Muscle of leg (tissue), 16 donors: ENCODE measurements at places on chromosomes 4 and X. TPM values are rescaled to one million over a fixed set of nuclear protein-coding genes. Genes with fewer than 3 reads are reported as not detected.

GRCh38 chr4:161486461-161486860 lies 677.3 kb downstream of the FSTL5 start:
- no peaks in the 10 kb centered on the region for H3K36me3 ChIP-seq
- H3K4me1 ChIP-seq: no peaks in the 10 kb centered on the region
- no peak overlapping the region for H3K4me3 ChIP-seq
- no peaks in the 10 kb centered on the region for H3K27me3 ChIP-seq

DNA sequence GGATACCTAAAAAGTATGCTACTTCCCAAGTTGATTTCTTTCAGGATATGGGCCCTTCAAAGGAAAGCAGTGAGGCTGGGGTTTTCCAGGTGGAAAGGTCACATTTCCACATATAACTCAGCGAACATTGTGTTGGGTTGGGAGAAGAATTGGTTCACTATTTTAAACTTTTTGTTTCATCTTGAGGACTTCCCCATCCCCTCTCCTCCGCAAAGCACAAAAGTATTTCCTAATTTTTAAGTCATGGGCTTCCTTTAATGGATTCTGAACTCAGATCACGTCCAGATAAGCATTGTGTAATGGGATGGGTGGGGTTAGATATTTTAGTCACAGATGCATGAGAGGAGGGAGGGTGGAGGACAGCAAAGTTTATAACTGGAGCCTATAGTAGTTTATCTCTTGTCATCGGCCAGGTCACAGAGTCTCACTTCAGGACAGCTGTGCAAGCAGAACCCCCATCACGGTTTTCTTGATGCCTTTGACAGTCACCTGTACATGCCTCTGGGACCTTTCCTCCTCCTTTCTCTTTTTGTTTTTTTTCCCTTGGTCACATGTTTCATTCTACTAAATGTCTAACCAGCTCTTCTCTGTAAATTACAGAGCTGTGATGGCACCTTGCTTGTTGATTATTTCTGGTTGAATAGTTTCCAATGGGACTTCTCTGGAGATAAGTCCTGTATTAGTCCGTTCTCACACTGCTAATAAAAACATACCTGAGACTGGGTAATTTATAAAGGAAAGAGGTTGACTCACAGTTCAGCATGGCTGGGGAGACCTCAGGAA lies 115.4 kb downstream of the PTTG2 start:
- peaks cover 8% of the 10 kb centered on the region for H3K36me3 ChIP-seq
- H3K4me1 ChIP-seq: peaks cover 21% of the 10 kb centered on the region
- H3K27ac ChIP-seq: peak overlapping the region; percentile 76
- peak; percentile 77 for DNase-seq
- H3K27me3 ChIP-seq: no peaks in the 10 kb centered on the region

- H3K27me3 ChIP-seq: no peaks in the 10 kb centered on the region
- no peaks in the 10 kb centered on the region for H3K36me3 ChIP-seq
- H3K27ac ChIP-seq: no peak overlapping the region
- H3K4me1 ChIP-seq: no peaks in the 10 kb centered on the region
- no peak overlapping the region for H3K4me3 ChIP-seq
- no peak for DNase-seq
These were observed 37.2 kb upstream of the SCRG1 start for GRCh38 chr4:173436149-173436579.

DNA sequence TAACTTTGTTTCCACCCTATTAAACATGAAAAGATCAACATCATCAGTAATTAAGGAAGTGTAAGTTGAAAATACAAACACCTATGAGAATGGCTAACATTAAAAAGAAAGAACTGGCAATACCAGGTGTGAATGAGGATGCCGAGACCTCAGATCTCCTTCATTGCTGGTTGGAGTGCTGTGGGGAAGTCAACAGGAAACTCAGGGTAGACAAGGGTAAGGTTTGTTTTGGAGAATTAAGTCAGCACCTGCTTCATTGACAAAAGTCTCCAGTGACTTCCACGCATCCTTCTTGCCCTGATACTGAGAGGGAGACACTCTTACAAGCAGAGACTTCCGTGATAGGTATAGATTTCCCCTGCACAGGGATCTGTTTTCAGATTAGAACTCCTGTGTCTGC lies 106.1 kb downstream of the IRF2 start:
- H3K4me1 ChIP-seq: no peaks in the 10 kb centered on the region
- no peak overlapping the region for H3K27ac ChIP-seq
- no peaks in the 10 kb centered on the region for H3K36me3 ChIP-seq
- no peaks in the 10 kb centered on the region for H3K27me3 ChIP-seq
- no peak overlapping the region for H3K4me3 ChIP-seq

GRCh38 chrX:24426921-24427746 lies 38.0 kb upstream of the PDK3 start:
- no peak overlapping the region for H3K4me3 ChIP-seq
- H3K27me3 ChIP-seq: peaks cover 24% of the 10 kb centered on the region
- peaks cover 9% of the 10 kb centered on the region for H3K4me1 ChIP-seq

GRCh38 chr4:87041141-87041540 lies 106.3 kb downstream of the AFF1 start:
- DNase-seq: peak; percentile 53
- no peak overlapping the region for H3K27ac ChIP-seq
- H3K4me3 ChIP-seq: no peak overlapping the region
- H3K4me1 ChIP-seq: peaks cover 28% of the 10 kb centered on the region
- no peaks in the 10 kb centered on the region for H3K36me3 ChIP-seq
- no peaks in the 10 kb centered on the region for H3K27me3 ChIP-seq

The SLC7A11 gene
- 0.93 TPM for total RNA-seq

- H3K4me3 ChIP-seq: no peak overlapping the region
- DNase-seq: no peak
- H3K36me3 ChIP-seq: no peaks in the 10 kb centered on the region
- no peaks in the 10 kb centered on the region for H3K4me1 ChIP-seq
These were observed 7.3 kb upstream of the CUL4B start for GRCh38 chrX:120568035-120568434.

DNA sequence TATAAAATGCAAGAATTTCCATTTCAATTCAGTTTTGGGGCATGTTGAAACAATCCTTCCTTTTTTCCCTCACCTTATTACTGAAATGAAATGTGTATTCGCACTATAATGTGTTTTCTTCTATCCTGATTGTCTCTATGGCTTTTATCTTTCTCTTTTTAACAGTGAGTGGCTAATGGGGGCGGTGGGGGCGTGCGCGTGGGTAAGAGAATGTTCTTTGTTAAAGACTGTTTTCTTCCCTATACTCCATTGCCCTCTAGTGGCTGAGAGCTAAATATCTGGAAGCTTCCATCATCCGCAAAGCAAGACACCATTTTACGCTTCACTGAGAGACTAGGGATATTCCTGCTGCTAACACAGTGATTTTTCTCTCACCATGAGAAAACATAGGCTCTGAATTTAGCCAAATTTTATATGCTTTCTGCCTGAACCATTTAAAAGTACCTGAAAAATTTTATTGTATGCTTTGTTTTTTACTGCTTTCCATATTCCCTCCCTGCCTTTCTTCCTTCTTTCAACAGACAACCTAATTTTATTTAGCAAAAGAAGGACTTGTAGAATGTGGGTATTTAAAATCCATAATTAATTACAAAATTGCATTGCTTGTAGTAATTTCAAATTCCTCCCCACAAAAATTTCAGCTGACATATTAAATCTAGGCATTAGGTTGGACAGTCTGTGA lies 194.0 kb downstream of the GASK1B start:
- H3K27ac ChIP-seq: no peak overlapping the region
- no peaks in the 10 kb centered on the region for H3K36me3 ChIP-seq
- H3K4me3 ChIP-seq: no peak overlapping the region
- H3K27me3 ChIP-seq: no peaks in the 10 kb centered on the region

GRCh38 chrX:38018766-38019425 lies 12.5 kb downstream of the SYTL5 start:
- peaks cover 6% of the 10 kb centered on the region for H3K27me3 ChIP-seq
- no peaks in the 10 kb centered on the region for H3K4me1 ChIP-seq
- H3K36me3 ChIP-seq: no peaks in the 10 kb centered on the region
- H3K27ac ChIP-seq: no peak overlapping the region
- H3K4me3 ChIP-seq: no peak overlapping the region

The PCDH10 gene
- 0.31 TPM for total RNA-seq

DNA sequence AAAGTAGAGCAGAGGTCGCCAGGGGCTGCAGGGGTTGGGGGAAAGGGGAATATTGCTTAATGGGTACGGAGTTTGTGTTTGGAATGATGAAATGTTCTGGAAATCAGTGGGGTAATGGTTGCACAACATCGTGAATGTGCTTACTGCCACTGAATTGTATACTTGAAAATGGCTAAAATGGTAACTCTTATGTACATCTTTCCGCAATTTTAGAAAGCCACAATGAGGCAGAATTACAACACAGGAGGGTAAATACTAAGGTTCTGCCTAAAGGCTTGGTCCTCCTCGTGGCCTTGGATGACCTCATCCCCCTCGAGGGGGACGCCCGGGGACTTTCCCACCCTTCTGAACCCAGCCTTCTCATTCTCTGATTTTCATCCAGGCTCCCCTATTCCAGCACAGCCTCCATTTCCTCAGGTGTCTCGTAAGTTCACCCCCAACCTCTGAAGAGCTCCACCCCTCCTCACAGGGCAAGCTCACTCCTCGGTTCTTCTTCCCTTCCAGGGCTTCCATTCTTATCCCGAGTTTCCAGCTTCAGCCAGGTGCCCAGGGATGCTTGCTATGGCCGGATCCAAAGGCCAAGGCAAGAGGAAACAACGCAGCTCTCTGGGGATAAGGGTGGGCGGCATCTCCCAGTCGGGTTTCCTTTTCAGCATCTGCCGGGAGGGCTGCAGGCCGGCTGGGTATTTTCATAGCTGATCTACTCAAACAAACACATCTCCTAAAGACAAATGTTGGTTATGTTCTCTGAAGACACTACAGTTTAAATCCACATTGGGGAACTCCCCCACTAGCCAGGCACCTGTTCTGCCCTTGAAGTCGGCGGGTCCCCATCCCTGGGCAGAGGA lies 71.3 kb upstream of the ACSL1 start:
- no peak overlapping the region for H3K4me3 ChIP-seq
- H3K36me3 ChIP-seq: no peaks in the 10 kb centered on the region
- DNase-seq: no peak
- no peaks in the 10 kb centered on the region for H3K27me3 ChIP-seq
- no peak overlapping the region for H3K27ac ChIP-seq

GRCh38 chr4:37245391-37245954 lies 930 bp downstream of the NWD2 start:
- no peak for DNase-seq
- no peak overlapping the region for H3K27ac ChIP-seq
- H3K4me1 ChIP-seq: peaks cover 11% of the 10 kb centered on the region
- H3K4me3 ChIP-seq: no peak overlapping the region

The RNF4 gene
- 32.1 TPM for total RNA-seq

The CSAG3 gene
- not detected for total RNA-seq

DNA sequence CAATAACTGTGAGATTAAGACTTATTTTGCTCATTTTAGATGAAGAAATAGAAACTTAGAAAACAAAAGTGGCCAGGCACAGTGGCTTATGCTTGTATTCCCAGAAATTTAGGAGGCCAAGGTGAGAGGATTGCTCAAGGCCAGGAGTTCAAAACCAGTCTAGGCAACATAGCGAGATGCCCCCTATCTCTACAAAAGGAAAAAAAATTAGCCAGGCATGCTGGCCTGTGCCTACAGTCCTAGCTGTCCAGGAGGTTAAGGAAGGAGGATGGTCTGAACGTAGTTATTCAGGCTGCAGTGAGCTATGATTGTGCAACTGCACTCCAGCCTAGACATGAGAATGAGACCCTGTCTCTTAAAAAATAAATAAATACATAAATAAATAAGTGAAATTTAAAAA lies 28.0 kb downstream of the APELA start:
- H3K27ac ChIP-seq: no peak overlapping the region
- H3K36me3 ChIP-seq: no peaks in the 10 kb centered on the region
- no peaks in the 10 kb centered on the region for H3K4me1 ChIP-seq

- H3K36me3 ChIP-seq: no peaks in the 10 kb centered on the region
- no peak overlapping the region for H3K27ac ChIP-seq
- DNase-seq: no peak
These were observed 54.6 kb upstream of the DRP2 start for GRCh38 chrX:101164766-101165590.

- peak; percentile 82 for DNase-seq
- H3K36me3 ChIP-seq: no peaks in the 10 kb centered on the region
- peak overlapping the region; percentile 22 for H3K4me3 ChIP-seq
- H3K4me1 ChIP-seq: peaks cover 10% of the 10 kb centered on the region
These were observed 125.1 kb downstream of the RAPGEF2 start for GRCh38 chr4:159227984-159228383.

DNA sequence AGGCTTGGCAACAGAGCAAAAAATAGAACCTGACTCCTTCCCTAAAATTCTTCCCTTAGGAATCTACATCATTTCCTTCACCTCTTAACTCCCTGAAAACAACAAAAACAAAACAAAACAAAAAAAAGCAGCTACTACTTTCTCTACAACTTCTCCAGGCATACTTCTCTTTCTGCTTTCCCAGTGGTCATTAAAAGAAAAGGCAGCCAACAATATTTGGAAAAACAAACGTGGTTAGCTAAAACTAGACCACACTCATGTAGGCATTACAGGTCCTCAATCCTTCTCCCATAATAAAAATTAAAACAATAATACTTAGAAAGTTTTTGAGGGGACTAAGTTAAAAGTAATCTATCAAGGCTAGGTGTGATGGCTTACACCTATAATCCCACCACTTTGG lies 29.0 kb upstream of the SMIM14 start:
- no peak overlapping the region for H3K4me3 ChIP-seq
- H3K27ac ChIP-seq: no peak overlapping the region
- H3K4me1 ChIP-seq: no peaks in the 10 kb centered on the region
- no peaks in the 10 kb centered on the region for H3K27me3 ChIP-seq

The MXRA5 gene
- 47.2 TPM for total RNA-seq

GRCh38 chr4:127313767-127314166 lies 319.0 kb upstream of the INTU start:
- no peaks in the 10 kb centered on the region for H3K27me3 ChIP-seq
- no peaks in the 10 kb centered on the region for H3K36me3 ChIP-seq
- no peak overlapping the region for H3K4me3 ChIP-seq
- H3K4me1 ChIP-seq: no peaks in the 10 kb centered on the region
- DNase-seq: no peak

The GAGE12E gene
- total RNA-seq: not detected
